NCI-H1694 (cell line): ENCODE measurements at places on chromosomes 1 and 21.

DNA sequence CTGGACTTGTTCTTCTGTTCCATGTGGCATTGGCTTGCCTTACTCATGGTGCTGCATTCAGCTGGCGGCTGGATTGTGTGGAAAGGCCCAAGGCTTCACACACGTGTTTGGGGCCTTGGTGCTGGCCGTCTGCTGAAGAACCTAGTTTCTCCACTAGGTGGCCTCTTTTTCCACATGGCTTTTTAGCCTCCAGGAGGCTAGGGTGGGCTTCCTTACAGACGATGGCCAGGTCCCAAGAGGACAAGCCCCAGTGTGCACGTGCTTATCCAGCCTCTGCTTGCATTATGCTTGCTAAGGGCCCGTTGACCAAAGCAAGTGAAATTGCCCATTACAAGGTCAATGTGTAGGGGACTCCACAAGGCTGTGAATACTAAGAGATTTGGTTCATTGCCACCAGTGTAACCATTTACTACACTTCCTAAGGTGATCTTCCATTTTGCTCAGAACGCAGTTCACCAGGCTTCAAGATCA, 47.5 kb upstream of the FOXO6 start:
- DNase-seq: no peak

- no peak for DNase-seq
Observed at GRCh38 chr1:91791691-91792488, 94.1 kb downstream of the TGFBR3 start.

DNA sequence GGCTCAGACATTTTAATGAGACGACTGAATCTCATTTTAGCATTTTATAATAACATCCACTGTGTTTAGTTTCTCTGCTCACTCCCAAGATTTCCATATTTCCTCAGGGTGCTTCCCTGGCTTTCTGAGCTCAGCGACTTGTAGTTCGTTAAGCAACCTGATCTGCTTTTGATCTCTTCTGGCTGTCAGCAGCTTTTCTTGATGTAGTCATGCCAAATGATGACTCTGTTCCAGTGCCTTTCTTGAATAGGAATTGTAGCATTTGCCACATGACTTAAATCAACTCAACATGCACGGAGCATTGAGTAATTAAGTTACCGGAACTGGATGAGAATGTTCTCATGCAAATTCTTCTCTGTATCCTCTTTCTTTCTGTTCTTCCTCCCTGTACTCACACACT, 246.1 kb downstream of the FMN2 start:
- no peak for DNase-seq

DNA sequence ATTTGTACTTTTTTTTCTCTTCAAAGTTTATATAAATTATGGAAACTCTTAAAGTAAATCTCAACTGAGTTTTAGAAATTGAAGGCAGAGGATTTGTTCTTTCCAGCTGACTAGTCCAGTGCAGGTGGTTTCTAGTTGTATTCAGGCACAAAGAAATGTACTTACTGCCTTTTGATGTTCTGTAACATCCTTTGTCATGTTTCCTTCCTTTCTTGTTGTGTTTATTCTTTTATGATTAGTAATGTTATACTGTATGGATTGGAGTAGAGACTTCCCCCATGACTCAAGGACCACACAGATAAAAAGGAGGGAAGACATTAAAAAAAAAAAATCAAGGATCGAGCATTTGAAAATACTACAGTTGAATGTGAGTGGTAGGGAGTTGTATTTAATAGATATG, 8.0 kb downstream of the HIPK1 start:
- no peak for DNase-seq

- DNase-seq: no peak
Observed at GRCh38 chr1:40897513-40897912, 35.4 kb upstream of the CITED4 start.

- no peak for DNase-seq
Observed at GRCh38 chr1:17635811-17636210, 96.3 kb downstream of the ARHGEF10L start.

DNA sequence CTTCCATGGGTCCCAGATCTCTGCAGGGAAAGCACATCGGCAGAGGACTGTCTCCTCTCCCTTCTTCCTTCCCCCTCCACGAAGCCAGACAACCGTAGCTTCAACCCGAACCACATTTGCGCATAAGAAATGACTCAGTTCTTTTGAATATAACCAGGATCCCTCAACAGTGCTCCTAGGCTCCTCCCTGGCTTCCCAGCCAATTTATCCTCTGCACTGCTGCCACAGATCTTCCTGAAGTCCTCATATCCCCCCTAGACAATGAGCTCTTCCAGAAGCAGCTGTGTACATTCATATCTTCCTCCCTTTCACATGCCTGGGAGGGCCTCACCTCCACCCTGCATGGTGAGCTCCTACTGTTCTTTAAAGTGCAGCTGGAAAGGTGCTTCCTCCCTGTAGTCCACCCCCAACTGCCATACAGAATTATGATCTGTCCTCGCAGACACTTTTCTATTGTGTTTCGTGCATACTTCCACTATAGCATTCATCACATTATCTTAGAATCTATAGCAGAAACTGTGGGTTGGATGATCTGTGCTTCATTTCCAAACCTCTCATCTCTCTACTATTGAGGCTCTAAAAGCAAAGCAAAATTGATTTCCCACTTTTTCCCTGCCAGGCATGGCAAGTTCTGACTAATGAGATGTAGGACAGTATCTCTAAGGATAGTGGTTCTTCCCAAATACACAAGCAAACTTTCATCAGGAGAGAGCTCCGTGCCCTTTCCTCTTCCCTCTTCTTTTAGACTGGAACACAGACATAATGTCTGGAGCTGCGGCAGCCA, 179.3 kb upstream of the HMGB4 start:
- no peak for DNase-seq

- no peak for DNase-seq
Observed at GRCh38 chr1:214271174-214271858, 9.6 kb upstream of the SMYD2 start.

- DNase-seq: no peak
Observed at GRCh38 chr1:13707164-13707563, 7.2 kb downstream of the PRDM2 start.

GRCh38 chr1:5850503-5850902, 141.7 kb downstream of the NPHP4 start:
- DNase-seq: no peak

DNA sequence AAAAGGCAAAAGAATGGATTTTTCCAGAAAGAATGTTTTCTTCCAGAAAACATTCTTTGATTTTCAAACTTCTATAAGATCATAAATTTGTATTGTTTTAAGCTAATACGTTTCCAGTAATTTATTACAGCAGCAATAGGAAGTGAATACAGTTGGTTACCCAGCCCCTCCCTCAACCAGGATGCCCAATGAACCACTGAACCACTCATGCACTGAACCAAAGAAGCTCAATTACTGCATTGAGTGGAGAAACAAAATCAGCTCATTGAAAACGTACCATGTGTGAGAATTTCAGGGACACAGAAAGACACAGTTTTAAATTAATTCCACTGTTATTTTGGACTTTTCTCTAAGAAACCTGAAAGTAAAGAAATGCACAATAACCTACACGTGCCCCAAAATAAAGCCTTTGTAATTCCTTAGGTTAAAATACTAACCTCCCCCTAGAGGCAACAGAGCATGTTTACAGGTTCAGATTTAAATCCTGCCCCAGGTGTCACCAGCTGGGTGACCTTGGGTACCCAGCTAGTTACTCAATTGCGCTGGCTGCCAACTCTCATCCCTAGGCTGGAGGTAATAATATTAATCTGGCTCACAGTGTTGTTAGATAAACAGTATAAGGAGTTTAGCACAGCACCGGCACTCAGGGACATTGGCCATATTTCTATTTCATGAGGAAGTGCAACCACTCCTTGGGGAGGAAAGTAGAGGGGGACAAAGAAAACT, 111.7 kb downstream of the NMNAT2 start:
- no peak for DNase-seq

DNA sequence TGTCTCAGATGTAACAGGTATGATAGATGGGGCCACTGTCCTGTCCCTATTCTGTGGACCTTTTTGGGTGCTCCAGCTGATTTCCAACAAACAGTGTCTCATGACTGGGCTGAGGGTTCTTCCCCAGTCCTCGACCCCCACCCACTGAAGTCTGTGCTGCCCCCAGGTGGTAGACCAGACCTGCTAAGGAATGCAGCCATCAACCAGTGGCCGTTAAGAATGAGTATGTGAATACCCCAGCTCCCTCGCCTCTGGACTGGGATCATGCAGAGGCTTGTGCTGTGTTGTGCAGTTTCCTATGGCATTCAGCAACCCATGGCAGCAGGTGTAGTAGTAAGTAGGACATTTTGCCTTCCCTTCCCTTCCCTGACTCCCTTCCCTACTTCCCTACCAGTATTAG, 183.1 kb upstream of the KAZN start:
- DNase-seq: no peak

DNA sequence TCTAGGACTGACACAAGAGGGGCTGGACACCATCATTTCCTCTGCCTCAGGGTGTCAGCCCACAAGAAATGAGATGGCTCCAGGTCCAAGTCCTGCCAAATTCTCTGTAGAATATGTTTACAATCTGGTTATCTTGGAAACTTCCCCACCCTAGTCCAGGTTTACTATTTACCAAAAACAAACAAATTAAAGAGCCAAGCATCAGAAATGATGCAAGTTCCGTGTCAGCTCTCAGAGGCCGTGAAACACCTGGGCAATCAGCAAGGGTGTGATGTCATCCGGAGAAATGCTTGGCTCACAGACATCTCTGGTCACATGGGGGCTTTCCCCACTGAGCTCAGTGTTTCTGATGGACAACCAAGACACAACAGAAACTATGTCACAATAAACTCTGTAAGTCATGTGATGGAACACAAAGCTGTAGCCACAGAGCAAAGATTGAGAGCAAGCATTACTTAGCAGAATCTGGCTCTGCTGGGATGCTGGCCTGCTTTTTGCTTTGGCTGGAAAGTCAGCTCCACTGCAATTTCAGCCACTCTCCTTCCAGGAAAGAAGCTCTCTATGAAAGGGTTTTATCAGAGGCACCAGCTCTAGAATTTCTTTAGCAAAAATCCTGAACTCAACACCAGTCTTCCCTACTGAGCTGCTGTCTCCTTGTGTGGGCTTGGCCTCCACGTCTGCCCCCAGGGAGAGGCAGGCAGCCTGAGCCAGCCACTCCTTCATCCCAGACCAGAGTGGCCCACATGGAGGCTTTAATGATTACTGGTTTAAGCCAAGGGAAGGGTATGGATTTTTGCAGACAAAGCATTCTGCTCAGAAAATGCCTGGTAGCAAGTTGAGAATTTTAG, 55.9 kb downstream of the NENF start:
- DNase-seq: no peak

DNA sequence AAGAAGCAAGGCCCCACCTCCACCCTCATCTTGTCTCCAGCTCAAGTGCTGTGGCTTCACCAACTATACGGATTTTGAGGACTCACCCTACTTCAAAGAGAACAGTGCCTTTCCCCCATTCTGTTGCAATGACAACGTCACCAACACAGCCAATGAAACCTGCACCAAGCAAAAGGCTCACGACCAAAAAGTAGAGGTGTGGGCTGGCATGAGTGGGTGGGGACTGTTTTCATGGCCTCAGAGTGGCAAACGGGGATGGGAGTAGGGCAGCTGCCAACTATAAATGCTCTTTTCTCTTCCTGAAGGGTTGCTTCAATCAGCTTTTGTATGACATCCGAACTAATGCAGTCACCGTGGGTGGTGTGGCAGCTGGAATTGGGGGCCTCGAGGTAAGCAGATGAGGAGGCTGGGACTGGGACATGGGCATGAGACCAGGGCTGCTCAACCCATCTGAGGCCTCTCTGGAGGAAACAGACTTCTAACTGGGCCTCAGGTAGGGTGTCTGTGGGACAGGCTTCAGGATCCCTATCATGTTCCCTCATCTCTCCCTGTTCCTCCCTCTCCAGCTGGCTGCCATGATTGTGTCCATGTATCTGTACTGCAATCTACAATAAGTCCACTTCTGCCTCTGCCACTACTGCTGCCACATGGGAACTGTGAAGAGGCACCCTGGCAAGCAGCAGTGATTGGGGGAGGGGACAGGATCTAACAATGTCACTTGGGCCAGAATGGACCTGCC, 8.8 kb upstream of the P3R3URF start:
- no peak for DNase-seq

DNA sequence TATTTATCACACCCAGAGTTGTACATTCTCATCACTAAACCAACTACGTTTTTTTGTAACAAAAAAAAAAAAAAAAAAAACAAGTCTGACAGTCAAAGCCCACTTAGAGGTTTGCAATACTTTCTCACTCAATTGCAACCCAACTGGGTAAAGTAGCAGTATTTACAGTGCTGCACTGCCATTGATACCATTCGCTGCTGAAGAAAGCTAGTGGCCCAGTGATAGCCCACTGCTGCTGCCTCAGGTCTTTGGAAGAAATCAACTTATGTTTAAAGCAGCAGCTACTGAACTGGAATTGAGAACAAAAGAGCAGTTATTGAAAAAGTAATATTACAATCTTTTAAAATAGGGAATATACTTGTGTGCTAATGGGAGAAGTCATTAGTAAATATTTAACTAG, 2.7 kb downstream of the HNRNPU start:
- DNase-seq: no peak

GRCh38 chr1:29450591-29450990, 214.3 kb downstream of the PTPRU start:
- no peak for DNase-seq

DNA sequence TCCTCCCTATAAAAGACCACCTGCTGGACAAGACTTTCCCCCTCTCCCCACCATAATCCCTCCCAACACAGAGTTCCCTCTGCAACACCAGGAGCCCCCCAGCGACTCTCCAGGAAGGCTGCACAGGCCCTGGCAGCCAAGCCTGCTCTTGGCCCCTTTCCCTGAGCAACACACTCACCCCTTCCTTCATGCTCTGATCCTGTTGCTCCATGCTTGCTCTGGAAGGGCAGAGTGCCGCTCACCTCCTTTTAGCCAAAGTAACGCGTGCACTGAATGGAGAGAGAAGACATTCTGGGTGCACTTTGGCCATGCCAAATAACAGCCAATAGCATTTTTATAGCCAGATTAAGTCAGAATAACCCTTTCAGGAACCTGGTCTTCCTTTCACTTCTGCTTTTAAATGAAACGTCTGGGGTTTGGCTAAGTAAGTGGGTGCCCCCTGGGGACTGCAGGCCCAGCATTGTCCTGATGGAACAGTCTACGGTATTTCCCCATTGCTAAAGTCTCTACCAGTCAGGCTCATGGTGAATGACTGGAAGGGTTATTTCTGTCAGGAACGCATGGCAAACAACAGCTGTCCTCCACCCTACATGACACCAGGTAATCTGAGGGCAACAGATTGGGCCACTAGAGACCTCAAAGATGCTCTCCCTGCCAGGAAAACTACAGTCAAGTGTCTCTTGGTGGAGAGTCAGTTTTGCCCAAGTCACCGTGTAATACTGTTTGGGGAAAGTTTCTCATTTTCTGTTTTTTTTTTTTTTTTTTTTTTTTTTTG, at the start of gene SLC2A5:
Gene SLC2A5 (minus strand): TSS at position 310 of the 775 bp plus-strand sequence. CDS start 99 bp downstream, at position 211.
- peak; percentile 64 for DNase-seq

GRCh38 chr1:58584082-58584895, 7.2 kb upstream of the TACSTD2 start:
- DNase-seq: no peak
